ENCODE measurements at places on chromosomes 11 and 22. TPM values are rescaled to one million over a fixed set of nuclear protein-coding genes. Genes with fewer than 3 reads are reported as not detected.

DNA sequence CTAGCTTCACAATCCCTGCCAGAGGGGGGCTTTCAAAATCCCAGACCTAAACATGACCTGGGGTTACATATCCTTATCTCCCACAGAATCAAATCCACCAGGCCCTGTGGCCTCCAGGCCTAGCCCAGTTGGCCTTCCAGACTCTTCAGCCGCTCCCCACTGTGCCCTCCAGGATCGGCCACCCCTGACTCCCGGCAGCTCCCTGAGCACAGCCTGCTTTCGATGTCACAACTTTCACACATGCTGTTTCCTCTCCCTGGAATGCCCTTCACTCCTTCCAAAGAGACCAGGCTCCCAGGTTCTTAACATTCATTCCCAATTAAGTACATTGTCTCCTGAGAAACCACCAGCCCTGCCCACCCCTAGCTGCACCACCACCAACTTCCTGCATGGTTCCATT is 62.7 kb downstream of the CSNK2A3 start:
- no peak for DNase-seq

DNA sequence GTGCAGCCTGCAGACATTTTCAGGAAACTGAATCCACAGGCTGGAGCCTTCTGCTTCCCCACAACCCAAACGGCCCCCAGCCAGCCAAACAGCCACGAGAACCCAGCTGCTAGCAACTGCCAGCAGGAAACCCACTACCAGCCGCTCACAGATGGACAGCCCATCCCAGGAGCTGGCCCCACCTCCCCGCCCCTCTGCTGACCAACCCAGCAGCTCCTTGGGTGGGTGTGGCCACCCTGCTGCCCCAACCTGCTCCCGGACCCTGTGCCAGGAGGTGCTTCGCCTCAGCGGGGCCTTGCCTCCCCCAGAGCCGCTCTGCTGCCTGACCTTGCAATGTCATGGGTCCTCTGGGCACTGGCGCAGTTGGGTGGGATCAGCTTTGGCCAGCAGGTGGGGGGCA is 8.2 kb upstream of the CCDC188 start:
- DNase-seq: no peak

- DNase-seq: peak; percentile 89
These were observed 1.4 kb downstream of the CTTN start for GRCh38 chr11:70399681-70400112.

- DNase-seq: peak; percentile 94
These were observed 64.8 kb downstream of the TENM4 start for GRCh38 chr11:79375818-79376550.

DNA sequence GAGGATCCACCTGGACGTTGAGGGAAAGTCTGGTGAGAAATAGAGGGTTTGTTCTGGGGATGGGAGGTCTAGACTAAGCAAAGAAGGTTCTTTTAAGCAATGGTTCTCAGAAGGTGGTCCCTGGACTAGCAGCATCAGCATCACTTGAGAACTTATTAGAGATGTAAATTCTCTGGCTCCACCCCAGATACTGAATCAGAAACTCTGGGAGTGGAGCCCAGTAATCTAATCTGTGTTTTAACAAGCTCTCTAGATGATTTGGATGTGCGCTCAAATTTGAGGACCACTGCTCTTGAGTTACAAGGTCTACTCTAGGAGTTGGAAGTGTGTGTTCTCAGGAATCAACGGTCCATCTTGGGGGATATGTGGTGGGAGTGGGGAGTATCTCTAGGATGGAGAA is 3.3 kb upstream of the ABCG4 start:
- no peak for DNase-seq

DNA sequence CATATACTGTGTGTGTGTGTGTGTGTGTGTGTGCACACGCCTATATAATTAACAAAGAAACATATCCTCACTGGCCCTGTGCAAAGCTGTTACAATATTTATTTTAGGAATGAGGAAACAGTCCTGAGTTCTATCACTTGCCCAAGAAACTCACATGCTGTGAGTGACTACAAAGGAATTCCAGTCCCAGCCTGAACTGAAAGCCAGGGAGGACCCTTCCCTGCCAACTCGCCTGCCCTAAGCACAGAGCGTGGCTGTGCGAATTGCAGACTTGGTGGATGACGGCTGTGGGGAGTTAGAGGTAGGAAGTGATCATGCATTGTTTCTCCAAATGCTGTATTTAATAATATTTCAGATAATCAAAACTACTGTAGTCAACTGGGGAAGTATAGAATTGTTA is 26.4 kb upstream of the CD5 start:
- peak; percentile 27 for DNase-seq

DNA sequence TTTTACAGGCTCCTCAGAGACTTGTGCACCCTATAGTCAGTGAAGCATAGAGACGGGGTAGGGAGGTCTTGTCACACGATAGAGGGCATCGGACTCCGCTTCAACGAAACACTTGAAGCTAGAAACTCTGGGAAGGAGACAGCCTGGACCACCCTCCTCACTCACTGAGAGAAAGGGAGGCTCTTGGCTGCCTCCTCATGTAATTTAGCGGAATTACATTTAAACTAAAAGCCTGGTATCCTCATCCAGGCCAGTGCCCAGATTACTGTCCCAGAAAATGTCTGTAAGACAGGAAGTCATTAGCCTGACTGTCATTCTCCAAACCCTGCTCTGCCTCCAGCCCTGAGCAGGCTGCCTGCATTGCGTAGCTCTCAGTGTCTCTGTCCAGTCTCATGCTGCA is 36.0 kb downstream of the TTLL1 start:
- DNase-seq: no peak

The HSPB2 gene
- 0.11 TPM for polyA plus RNA-seq

GRCh38 chr11:80778432-80778831 is 1337.6 kb upstream of the TENM4 start:
- DNase-seq: no peak

- DNase-seq: no peak
These were observed 8.6 kb downstream of the THYN1 start for GRCh38 chr11:134244593-134244992.

The MIOX gene
- polyA plus RNA-seq: not detected

The GGT5 gene
- not detected for polyA plus RNA-seq

DNA sequence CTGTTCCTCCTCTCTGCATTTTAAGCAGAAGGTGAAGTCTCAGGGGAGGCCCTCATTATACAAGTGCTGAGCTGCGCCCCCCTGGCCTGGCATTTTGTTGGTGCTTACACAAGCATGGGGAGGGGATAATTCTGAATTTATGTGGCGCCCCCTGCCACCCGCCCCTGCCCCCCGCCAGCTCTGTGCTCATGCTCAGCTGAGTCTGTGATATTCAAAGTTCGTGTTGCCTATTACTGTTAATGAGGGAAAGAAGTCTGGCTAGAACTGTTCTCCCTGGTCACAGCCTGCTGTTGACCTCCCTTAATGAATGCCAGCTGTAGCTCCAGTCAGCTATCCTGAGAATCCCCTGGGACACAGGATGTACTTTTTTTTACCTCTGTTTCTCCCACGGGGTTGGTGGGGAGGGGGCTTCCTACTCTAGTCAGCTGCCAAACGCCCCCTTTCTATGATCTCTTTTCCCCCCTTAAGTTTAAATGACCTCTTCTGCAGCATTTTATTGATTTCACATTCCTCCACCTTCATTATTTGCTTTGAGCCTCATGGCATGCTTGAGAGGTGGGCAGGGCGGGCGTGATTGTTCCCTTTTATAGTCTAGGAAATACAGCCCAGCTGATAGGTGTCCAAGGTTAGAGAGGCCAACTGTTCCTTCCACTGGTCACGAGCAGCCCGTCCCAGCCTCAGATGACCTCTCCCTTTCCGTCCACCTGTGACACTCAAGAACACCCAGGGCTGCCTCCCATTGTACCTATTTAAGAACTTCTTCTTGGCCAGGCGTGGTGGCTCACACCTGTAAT is 12.2 kb downstream of the USP2 start:
- no peak for DNase-seq

The CHKA gene
- polyA plus RNA-seq: 3.4 TPM

GRCh38 chr11:47184711-47185304 is 1.4 kb downstream of the PACSIN3 start:
- no peak for DNase-seq

GRCh38 chr11:1083621-1084551 is 9.2 kb downstream of the MUC2 start:
- no peak for DNase-seq

- no peak for DNase-seq
These were observed 19.4 kb downstream of the IRF7 start for GRCh38 chr11:596374-596773.

The GDPD5 gene
- 8.5 TPM for polyA plus RNA-seq

The INPP5J gene
- polyA plus RNA-seq: 1.1 TPM

DNA sequence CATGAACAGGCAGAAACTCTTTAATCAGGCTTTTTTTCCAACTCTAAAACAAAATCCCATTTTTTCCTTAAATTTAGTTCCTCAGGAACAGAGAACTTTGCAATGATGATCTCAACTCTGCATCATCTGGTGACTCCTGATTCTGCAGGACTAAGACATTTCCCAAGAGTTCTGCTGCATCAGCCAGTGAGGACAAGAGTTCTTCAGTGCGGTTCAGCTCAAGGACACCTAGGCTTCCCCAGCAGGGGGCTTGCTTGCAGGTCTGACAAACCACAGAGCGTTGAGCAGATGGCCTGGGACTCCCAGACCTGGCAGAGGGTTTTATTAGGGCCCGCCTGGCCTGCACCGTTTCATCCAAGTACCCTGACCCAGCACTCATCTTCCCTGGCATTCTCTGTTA is 6.4 kb downstream of the CDCA5 start:
- no peak for DNase-seq

DNA sequence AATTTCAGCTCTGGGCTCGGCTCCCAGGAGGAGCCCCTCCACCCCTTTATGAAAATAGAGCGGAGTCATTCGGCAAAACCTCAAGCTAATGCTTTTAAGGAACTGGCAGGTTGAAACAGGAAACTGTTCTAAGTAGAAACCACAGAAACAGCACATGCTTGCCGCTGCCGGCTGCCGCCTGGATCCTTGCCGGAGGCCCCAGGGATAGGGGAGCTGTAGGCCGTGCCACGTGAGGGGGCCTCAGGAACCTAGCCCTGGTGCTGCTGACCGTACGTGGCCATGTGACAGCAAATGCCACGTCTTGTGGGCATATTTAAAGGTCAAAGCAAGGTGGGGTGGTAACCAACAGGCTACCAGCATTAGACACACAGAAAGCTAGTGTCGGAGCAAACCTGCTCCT is 77.9 kb upstream of the TIMP3 start:
- peak; percentile 81 for DNase-seq

DNA sequence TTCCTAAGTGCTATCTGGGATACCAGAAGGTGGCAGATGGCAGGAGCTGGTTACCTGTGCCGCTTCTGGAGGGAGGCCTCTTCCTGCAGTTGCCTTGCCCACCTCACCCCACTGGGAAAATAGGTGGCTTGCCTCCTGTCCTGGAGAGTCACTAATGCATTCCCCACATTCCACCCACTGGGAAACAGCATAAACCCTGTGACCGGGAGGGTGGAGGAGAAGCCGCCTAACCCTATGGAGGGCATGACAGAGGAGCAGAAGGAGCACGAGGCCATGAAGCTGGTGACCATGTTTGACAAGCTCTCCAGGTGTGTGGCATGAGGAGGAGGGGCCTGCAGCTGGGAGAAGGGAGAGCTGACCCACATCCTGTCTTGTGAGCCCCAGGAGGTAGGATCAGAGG is 5.6 kb downstream of the RIC8A start:
- DNase-seq: no peak

Measured in foreskin keratinocyte (primary cell).